Stimulated activated CD8-positive, alpha-beta memory T cell treated with anti-CD3 and anti-CD28 coated beads, Interleukin-4, amount 100 ng/mL, for 24 hours (primary cell): ENCODE measurements at places on chromosomes 13 and 19.

DNA sequence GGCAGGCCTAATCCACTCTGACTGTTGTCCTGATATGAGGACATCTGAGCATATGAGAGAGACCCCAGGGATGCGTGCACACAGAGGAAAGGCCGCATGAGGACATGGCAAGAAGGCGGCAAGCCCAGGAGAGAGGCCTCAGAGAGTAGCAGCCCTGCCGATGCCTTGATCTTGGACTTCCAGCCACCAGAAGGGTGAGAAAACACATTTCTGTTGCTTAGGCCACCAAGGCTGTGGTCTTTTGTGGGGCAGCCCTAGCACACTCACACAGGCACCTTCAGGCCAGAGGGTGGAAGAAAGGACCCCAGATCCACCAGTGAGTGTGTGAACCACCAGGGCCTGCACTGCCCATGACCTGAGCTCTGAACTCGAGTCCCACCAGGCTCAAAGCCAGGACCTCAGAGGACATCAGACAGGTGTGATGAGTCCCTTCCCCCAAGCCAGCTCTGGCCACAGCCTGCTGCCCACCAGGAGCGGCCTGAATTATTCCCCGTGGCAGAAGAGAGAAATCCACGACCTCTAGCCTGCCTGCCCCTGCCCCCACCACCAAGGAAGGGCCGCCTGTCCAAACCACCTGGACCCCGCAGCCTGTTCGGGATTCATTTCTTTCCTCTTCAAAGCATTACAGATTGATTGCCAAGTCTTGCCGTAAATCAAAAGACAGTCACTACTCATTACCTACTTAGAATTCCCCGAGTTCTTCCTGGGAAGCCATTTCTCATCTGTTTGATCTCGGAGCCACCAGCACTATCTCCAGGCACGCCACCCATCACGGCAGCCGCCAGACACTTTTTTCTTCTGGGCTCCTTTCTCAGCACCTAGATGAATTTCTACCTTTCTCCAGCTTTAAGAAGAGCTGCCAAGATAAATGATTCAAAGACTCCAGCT lies 72.2 kb downstream of the CEBPG start:
- DNase-seq = no peak

GRCh38 chr19:35488677-35489076 lies 1.6 kb downstream of the KRTDAP start:
- no peak for DNase-seq

GRCh38 chr13:46721054-46721453 lies 75.9 kb downstream of the ESD start:
- peak; percentile 9 for DNase-seq

DNA sequence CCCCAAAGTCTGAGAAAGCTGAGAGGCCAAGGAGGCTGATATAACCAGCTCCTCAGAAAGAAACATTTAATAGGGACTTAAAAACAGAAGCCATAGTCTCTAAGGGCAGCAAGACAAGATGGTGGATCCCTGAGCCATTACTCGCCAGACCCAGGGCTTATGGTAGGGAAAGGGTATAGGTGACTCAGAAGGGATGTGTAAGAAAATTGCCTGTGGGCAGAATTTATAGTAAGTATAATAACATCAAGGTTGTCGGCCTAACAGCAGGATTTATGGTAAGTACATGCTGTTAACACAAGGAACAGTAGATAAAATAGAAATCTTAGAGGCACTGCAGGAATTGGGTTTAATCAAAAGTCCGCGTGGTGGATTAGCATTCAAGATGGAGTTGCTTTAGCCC lies 14.7 kb downstream of the KBTBD6 start:
- no peak for DNase-seq

DNA sequence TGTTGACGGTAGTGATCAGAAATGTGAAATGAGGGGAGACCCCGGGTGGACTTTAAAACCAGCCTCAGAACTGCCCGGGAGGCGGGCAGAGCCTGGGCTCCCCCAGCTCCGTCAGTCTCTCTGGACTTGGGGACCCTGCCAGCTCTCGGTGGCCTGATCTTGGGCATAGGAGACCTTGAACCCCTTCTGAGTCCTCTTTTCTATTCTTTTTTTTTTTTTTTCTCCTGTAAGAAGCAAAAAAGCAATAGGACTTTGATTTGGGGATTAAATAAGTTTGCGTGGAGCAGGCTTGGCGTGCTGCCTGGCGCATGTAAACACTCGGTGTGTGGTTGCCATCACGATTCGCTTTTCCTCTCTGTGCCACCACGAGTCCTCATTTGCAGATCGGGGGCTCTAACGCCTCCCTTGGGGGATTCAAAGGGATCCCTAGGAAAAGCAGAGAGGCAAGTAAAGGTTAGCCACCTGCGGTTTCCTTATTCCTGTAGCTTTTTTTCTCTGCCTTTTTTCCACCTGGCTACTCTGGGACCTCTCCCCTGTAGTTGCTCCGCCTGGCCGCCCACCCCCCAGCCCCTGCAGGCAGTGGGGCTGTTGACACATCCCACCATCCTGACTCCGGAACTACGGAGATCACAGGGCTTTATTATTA lies 1.3 kb downstream of the SAFB start:
- no peak for DNase-seq

DNA sequence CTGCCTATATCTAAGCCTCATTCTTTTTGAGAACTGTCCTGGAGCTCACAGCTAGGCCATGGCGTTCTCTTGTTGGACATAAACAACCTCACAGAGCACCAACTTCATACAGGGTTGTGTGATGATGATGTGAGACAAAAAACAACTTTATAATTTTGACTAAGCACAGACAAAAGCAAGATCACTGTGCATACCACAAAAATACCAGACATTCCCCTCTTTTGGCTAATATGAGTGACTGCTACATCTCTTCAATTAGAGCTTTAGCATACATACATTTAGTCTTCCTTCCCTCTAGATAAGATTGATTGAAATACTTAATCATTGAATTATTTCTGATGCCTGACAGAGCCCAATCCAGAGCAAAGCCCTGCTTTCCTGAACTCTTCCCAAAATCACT lies 8.3 kb downstream of the MAB21L1 start:
- no peak for DNase-seq

DNA sequence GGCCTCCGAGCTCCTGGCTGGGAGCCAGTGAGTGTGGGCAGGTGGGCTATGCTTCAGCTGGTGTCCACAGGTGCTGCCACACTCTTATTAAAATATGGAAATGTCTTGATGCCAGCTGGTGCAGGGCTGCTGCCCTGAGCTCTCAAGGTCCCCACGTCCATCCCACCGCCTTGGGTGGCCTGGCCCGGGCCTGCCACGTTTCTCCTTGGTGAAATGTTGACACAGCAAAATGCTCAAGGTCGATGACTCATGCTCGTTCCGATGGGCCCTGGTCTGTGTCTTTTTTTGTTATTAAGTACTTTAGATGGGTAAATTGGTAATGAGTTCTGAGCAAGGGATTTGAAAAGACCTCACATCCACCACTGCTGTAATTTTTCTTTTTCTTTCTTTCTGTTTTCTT lies 524.7 kb downstream of the MYO16 start:
- DNase-seq = no peak

- DNase-seq = no peak
These were observed 44.8 kb downstream of the SIPA1L3 start for GRCh38 chr19:37951816-37952210.

DNA sequence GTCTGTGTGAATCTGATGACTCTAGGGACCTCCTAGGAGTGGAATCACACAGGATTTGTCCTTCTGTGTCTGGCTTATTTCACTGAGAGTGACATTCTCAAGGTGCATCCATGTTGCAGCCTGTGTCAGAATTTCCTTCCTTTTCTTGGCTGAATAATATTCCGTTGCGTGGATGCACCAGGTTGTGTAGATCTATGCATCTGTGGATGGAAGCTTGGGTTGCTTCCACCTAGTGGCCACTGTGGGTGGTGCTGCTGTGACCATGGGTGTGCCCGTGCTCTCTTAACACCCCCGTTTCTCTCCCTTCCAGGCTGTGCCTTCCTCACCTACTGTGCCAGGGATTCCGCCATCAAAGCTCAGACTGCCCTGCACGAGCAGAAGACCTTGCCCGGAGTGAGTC lies 26.2 kb downstream of the CELF5 start:
- peak; percentile 28 for DNase-seq

DNA sequence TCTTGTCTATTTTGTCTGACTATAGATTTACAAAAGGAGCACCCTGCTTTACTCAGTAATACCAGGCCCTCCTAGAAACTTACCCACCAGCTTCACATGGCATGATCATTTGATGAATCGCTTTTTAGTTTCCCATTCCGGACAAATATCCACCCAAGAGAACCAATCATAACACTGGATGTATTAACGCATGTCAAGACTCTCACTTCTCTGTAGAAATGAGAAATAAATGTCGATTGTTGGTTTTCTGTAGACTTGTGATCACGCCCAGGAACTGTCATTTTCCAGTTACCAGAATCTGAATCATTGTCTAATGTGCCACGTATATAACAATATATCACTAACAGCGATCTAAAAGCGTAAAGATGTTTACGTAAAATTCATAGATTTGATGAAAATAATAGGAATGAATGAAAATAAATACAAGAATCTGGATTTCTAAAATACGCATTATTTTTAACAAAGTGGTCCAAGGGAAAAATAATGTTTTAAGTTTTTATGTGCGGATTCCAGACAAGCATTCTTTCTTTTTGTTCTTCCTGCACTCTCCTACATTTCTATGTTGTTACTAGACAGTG lies 14.0 kb downstream of the CDX2 start:
- no peak for DNase-seq

- no peak for DNase-seq
These were observed 17.3 kb upstream of the CLDN10 start for GRCh38 chr13:95535243-95535642.

DNA sequence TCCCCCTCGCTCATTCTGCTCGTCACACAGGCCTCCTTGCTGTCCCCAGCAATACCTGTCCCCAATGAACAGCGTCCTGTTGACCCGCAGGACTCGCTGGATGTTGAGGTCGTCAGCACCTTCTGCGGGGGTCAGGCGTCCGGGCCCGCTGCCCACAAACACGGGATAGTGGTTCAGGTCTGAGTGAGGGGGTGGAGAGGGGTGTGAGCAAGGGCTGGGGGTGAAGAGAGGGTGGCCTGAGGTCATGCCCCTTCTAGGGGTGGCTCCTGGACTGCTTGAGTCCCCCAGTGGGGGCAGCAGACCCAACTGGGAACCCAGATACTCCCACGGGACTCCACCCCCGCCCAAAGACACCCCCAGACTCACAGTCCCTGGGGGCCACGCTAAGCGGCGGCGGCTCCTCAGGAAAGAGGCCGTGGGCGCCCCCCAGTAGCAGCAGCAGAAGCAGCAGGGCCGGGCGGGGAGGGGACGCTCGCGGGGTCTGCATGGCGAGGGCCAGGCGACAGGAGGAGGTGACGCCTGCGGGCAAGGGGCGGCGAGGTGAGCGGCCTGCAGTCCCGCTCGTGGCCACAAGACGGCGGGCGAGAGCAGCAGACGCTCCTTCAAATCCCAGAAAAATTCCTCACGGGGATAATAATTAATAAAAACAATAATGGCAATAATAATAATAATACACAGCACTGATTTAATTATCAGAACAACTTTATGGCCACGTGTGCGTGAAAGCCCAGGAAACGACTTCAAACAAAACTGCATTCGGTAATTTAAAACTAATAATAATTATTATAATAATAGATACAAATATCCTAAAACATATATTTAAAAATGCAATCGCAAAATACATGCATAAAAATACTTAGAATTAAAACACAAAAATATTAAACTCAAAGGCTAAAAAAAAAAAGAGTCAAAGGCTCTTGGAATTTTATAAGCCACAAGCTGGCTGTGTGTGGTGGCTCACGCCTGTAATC lies 1.2 kb downstream of the SEMA6B start:
- no peak for DNase-seq
